ENCODE measurements at places on chromosomes 6 and 20.
A peak's percentile ranks its signal among the peaks of the same experiment; 100 is the strongest.

GRCh38 chr6:37454420-37455140, 21.6 kb downstream of the CMTR1 start:
- no peak for DNase-seq

DNA sequence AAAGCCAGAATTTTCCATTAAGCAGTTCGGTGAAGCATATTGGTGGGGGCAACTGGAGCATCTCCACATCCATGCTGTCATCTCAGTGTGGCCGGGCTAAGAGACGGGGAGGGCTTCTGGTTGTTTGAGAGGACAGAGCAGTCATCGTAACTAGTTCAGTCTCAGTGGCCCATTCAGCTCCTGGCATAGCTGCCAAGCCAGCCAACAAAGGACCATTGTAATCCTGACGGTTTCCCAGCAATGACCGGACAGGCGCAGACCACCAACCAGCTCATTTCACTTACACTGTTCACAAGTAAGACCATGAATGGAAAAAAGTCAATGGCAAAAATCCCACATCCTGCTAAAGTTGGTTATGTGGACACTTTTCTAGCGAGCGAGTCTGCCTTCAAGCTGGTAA, 14.9 kb upstream of the HDDC2 start:
- no peak for DNase-seq

- DNase-seq, result no peak
Observed at GRCh38 chr6:82025271-82025670, 222.3 kb downstream of the IBTK start.

- no peak for DNase-seq
Observed at GRCh38 chr20:55186228-55186627, 710.8 kb downstream of the DOK5 start.

DNA sequence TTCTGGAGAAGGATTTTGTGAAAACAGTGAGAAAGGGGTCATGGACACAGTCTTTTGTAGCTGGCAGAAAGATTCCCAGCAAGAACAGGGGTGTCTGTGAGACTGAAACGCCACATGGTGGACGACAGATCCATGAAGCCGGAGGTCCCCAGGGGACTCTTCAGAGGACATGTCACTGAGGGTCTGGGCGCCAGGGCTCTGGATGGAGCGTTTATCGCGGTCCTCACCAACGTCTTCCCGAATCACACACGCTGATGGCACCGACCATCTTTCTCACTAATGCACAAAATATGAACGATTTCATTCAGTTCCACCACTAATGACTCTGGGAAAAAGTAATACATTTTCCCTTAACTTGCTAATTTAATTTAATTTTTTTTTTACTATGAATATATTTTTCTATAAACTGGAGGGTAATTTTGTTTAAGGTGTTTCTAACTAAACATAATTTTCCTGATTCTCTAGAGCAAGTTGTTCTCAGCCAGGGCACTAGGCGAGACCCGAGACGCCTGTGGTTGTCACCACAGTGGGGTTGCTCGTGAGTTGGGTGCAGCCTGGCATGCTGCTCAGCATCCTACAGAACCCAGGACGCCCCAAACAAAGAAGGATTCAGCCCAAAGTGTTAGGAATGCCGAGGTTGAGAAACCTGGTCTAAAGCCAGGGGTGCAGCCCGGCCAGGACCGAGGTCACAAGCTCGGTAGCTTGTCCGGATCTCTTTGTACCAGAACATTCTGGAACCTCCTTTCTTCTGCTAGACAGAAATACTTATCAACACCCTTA, 306.2 kb downstream of the TAF4 start:
- no peak for DNase-seq

- DNase-seq, result no peak
Observed at GRCh38 chr6:100452998-100453397, 11.7 kb downstream of the SIM1 start.

- no peak for DNase-seq
Observed at GRCh38 chr6:72552938-72553337, 68.9 kb upstream of the KCNQ5 start.

DNA sequence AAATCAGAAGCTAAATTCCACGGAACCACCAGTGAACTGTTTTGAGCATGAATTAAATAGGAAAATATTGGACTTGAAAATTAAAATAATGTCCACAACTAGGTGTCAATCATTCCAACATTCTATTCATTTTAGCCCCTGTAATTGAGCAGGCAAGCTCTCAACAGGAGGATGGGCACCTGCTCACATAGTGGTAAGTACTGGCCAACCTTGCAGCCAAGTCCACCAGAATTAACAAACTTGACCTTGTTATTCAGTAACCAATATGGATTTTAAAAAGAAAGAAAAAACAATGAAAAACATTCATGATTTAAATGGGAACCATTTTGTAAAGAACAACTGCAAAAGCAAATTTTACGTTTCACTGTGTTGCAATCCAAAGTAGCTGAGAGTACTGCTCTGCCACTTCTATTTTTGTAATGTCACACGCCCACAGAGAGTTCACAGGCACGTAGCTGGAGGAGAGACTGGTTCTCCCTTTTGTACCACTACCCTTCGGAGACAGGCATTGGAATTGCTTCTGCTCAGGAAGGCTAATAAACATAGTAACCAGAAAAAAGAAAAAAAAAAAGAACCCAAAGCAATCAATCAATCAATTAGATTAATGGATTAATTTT, 75.2 kb upstream of the F13A1 start:
- no peak for DNase-seq

- peak; percentile 24 for DNase-seq
Observed at GRCh38 chr6:31791324-31792089, 4.0 kb downstream of the VARS1 start.

Data from CD4-positive, alpha-beta T cell treated with Interleukin-1 beta for 1 hour (primary cell).